ENCODE measurements at places on chromosomes 12 and 14. TPM values are rescaled to one million over a fixed set of nuclear protein-coding genes. Genes with fewer than 3 reads are reported as not detected.

ACVR1B gene
- total RNA-seq = 9.8 TPM

DNA sequence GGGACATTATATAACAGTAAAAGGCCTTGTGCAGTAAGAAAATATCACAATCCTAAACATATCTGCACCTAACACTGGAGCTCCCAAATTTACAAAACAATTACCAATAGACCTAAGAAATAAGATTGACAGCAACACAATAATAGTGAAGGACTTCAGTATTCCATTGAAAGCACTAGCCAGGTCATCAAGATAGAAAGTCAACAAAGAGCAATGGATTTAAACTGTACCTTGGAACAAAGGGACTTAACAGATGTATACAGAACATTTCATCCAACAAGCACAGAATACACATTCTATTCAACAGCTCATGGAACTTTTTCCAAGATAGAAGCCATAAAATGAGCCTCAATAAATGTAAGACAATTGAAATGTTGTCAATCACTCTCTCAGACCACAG lies 209.5 kb upstream of the ARHGAP5 start:
- DNase-seq = no peak

DNA sequence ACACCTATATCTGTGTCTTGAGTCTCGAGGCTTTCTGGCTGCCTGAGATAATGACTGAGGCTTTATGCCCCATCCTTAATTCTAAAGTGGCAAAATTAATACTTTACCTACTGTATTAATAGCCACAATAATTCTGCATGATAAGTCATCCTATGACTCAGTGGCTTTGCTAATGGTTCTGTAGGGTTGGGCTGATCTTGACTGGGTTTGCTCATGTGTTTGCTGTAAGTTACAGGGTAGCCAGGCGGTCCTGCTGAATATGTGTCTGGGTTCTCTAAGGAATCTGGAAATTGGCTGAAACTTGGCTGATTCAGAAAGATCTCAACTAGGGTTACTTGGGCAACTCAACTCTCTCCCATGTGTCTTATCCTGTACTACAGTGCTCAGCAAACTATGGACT lies 21.7 kb downstream of the MGST1 start:
- DNase-seq = no peak

GRCh38 chr12:125549836-125550235 lies 484.6 kb downstream of the AACS start:
- DNase-seq = no peak

All from activated T-cell treated with anti-CD3 and anti-CD28 coated beads, Interleukin-2, amount 50 U/mL, for 4 hours (primary cell).